Omental fat pad (tissue), 4 donors: ENCODE measurements at places on chromosomes 16 and 17.

DNA sequence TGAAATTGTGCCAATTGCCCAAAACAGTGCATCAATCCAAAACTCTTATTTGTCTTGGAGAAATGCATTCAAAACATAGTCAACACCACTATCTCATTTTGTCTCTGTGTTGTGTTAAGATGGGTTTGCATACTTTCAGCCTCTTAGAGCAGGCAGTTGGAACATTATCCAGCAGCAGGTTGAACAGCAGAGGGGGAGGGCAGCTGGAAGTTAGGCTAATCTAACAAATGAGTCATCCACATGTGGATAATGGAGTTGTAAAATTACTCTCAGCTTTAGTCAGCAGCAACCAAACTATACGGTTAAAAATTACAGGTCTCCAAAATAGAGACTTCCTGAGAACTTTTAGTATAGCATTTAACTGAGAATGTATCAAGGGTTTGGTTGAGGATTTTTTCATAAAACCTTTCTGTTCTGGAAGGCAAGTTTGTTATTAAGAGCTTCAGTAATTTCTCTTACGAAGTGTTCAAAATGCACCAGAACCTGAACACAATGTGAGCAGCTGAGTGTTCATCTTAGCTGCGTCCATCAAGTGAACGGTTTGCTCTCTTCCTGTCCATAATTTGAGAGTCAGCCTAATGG, 46.3 kb downstream of the PRKCA start:
- no peak for DNase-seq

DNA sequence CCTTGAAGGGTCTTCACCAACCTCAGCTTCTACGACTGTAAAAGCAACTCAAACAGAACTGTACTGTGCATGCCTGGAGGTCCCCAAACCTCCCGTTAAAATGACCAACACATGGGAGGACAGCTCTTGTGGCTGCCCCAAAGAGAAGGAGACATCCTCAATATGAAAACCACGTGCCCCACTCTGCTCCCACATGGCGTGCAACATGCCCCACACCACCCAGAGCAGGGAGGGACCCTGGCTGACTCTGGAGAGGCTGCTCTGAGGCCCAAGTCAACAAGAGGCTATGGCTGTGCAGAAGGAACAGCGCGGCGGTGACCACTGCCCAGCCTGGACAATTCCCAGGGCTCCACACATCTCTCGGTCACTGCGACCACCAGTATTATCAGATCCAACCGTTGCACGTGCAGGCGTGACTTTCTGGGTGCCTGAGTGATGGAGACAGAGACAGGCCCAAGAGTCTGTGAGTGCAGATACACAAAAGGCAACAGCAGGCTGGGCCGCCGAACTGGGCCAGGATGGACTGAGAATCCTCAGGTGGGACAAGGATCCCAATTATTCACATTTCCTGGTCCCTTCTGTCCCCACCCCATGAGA, 1.4 kb downstream of the PLD6 start:
- no peak for DNase-seq

DNA sequence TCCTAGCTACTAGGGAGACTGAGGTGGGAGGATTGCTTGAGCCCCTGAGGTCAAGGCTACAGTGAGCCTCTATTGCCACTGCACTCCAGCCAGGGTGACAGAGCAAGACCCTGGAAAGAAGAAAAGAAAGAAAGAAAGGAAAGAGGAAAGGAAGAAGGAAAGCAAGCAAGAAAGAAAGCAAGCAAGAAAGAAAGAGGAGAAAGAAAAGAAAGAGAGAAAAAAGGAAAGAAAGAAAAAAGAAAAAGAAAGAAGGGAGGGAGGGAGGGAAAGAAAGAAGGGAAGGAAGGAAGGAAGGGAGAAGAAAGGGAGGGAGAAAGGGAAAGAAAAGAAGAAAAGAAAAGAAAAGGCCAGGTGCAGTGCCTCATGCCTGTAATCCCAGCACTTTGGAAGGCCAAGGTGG, 9.0 kb downstream of the ACTG1 start:
- DNase-seq = no peak

GRCh38 chr16:11114366-11115164, 141.4 kb downstream of the SOCS1 start:
- DNase-seq = no peak

- DNase-seq = no peak
Measured at GRCh38 chr17:28193241-28193640, 125.8 kb upstream of the TMEM97 start.

DNA sequence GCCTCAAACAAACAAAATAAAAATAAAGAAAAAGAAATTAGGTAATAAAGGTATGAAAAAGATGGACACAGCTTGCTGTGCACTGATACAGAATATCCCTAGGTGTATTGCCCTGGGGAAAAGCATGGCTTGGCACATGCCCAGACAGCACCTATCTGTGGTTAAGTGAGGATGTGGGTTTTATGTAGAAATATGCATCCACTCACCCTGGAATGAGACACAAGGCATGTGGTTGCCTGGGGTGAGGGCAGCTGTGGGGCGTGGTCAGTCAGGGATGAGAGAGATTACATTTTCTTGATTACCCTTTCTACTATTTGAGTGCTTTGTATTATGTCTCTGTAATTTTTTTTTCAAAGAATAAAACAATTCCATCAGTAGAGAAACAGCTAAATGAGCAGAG, 6.9 kb downstream of the PLLP start:
- no peak for DNase-seq
